NCI-H1436 (cell line): ENCODE measurements at places on chromosomes 2 and 18.

- no peak for DNase-seq
These were observed 7.4 kb downstream of the SCN3A start for GRCh38 chr2:165196411-165196810.

- no peak for DNase-seq
These were observed 43.2 kb downstream of the MRPS9 start for GRCh38 chr2:105081006-105081601.

GRCh38 chr2:48715956-48716355 is 39.6 kb downstream of the LHCGR start:
- no peak for DNase-seq

DNA sequence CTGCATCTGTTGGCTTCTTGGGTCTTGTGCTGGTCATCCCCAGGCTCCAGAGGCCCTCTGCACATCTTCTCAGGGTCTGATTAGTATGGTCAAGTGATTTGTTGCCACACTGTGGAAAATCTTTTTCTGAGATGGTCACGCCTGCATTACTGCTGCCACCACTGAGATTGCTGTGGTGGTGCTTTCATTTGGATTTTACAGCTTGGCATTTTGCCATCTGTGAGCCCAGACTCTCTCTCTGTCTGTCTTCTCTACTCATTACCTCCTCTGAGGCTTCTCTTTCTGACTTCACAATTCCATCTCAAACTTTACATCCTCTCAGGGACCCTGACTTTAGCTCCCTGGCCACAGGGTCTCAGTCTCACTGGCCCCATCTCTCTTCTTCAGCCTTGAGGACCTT is 154.6 kb downstream of the LRRTM1 start:
- DNase-seq, result no peak

- DNase-seq, result no peak
These were observed 276.8 kb upstream of the PARD3B start for GRCh38 chr2:204268458-204268857.

- no peak for DNase-seq
These were observed 37.4 kb upstream of the RAPGEF4 start for GRCh38 chr2:172698041-172698863.

DNA sequence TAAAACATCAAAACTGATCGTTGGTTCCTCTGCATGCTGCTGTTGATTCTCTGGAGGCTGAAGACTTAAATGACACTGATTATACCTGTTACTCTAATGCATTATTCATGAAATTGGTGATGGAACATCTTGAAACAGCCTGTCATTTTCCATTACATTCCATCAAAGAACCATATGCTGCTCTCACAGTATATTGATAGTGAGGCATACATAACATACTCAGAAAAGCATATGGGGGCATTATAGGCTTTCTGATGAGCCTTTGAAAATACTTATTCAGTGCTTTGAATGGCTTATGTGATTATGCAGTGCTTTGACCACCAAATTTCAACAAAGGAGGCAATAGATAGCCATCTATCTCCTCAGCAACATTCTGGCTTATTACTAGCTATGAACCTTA is 392.1 kb downstream of the CDH19 start:
- no peak for DNase-seq

DNA sequence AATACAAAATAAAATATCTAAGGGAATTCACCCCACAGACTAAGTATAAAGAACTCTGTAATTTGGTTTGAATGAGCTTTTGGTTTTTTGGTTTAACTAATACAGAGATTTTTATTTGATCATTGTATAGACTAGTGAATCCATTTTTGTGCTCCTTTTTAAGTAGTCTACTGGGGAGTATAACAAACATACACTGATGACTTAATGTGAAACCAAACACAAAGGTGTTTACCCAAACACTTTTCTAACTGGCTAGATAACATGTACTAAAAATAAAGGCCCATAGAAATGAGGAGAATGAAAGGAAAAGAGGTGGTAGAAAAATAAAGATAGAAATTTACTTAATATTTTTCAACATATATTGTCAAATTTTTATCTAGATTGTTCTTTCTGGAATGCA is 146.0 kb downstream of the NRXN1 start:
- DNase-seq, result no peak

DNA sequence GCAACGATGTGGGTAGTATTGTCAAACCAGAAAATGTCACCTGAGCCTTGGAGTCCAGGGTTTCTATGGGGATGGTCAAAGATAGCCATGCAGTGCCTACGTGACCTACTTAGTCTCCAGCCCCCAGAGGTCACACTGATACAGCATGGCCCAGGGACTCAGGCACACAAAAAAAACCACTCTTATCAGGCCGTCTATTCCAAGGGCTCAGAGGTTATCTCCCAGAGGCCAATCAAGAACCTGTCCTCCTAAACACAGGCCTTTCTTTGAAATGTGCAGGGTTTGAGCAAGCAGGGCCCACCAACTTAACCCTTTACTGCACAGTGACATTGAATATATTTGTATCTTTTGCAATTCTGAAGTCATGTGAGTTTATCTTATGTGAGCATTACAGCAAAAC is 82.7 kb downstream of the MRO start:
- no peak for DNase-seq

GRCh38 chr2:33788044-33788443 is 188.9 kb upstream of the FAM98A start:
- no peak for DNase-seq

DNA sequence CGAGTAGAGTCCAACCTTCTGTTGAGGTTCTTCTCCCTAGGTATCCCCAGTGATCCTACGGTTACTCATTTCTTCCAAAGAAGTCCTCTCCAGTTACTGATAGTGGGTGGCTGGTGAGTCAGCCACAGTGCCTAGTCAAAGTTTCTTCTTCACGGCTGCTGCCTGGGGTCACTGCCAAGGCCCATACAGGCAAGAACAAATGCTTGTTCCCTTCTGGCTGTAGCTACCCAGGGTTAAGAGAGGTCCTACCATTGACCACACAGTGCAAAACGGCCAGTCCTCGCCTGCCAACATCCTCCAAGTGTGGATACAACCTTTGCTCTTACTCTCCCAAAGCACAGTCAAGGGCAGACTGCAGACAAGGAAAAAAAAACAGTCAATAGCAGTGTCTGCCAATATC is 2.9 kb upstream of the PTPN4 start:
- DNase-seq, result no peak
